Activated CD8-positive, alpha-beta memory T cell treated with anti-CD3 and anti-CD28 coated beads for 48 hours (primary cell): ENCODE measurements at places on chromosomes 12 and 14.

- no peak for DNase-seq
Measured at GRCh38 chr14:68193970-68194681, 374.5 kb downstream of the RAD51B start.

- no peak for DNase-seq
Measured at GRCh38 chr12:103672401-103673119, 85.5 kb downstream of the STAB2 start.

GRCh38 chr12:70043490-70044138 lies 199.6 kb upstream of the CNOT2 start:
- no peak for DNase-seq

- DNase-seq = no peak
Measured at GRCh38 chr14:26873362-26873960, 275.6 kb upstream of the NOVA1 start.
